ENCODE measurements at places on chromosomes 1 and 21.

DNA sequence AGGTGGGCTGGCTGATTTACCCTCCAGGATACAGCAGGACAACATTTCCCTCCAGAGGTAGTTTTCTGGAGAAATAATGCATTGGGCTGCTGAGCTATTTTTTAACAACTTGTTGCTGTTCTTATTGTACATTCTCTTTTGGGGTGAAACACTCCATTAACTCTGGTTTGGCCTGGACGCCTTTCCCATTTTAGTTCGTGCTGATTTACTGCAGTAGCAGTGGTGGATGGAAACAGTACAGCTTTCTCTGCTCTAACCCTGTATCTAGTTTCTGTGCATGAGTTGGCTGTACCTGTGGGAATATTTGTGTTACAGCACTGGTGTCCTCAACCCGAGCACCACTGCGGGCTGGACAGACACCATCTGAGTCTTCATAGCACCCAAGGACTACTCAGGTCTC, 325.3 kb downstream of the ASTN1 start:
- no peak for DNase-seq

DNA sequence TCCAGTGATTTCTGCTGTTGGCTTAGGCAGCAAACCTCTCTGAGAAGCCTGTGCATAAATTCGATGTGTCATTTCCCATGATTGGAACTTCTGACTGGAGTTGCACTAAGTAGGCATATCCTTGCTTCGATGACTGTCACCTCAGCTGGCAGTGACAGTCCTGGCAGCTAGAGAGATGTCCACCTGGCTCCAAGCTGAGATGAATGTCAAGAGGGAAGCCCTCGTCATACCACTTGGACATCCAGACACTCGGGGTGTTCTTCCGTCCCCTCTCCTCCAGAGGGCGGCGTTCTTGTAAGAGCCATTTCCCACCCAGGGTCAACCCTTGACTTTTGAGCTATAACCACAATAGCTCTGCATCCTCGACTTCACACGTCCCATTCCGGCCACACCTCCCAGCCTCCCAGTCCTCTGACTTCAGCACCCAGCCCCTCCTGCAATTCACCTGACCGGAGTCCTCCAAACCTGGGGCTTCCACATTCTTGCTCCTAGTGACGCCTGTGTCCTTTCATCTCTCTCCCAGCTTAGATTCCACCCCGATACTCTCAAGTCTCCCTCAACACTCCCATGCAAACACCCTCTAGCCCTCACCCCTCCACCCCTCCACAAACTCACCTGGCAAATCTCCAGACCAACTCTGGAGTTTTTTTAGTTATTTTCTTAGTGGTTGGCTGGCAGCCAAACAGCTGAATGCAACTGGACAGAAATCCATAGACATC, 17.3 kb downstream of the CA6 start:
- DNase-seq, result no peak

- DNase-seq, result no peak
These were observed 20.6 kb downstream of the MKNK1 start for GRCh38 chr1:46583494-46583893.

- no peak for DNase-seq
These were observed 22.8 kb downstream of the CDC7 start for GRCh38 chr1:91523482-91523881.

- DNase-seq, result no peak
These were observed 22.3 kb upstream of the AGPAT3 start for GRCh38 chr21:43842742-43843141.

DNA sequence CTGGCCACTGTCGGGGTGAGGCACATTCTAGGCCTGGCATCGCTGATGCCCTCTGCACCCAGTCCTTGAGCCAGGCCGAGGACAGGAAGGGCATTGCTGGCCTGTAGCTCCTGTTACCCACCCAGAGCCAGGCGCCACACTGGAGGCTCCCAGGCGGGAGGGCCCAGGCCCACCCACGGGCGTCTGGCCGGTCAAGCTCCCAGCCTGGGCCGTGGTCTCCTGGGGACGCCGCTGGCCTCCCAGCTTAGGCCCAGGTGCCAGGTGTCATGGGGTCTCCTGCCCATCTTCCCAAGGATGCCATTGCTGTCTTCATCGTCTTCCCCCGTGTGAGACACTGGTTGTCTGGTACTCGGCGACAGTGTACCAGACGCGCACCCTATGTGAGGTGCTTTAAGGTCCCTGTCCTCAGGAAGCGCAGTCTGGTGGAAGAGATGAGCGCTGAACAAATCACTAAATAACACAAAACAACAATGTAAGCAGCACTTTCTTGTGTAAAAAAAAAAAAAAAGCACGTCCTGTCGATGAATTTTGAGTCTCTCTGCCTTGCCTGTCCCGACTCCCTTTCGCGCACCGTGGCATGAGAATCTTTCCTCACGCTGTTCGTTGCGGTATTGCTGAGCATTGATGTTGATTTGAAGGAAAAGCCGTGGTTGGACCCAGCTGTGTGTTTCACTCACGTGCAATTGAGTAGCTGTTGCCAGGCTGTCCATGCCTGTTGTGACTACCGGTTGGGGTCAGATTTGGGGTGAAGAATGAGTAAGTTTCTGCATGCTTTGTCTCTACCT, 27.0 kb upstream of the TRAPPC10 start:
- no peak for DNase-seq

- no peak for DNase-seq
These were observed 316.2 kb downstream of the HMCN1 start for GRCh38 chr1:186050360-186050759.

- DNase-seq, result no peak
These were observed 49.1 kb downstream of the HLX start for GRCh38 chr1:220928320-220928719.

- DNase-seq, result peak; percentile 26
These were observed 29.4 kb upstream of the BMP8A start for GRCh38 chr1:39462074-39462473.

- no peak for DNase-seq
These were observed 13.1 kb upstream of the LPGAT1 start for GRCh38 chr1:211843507-211844298.

DNA sequence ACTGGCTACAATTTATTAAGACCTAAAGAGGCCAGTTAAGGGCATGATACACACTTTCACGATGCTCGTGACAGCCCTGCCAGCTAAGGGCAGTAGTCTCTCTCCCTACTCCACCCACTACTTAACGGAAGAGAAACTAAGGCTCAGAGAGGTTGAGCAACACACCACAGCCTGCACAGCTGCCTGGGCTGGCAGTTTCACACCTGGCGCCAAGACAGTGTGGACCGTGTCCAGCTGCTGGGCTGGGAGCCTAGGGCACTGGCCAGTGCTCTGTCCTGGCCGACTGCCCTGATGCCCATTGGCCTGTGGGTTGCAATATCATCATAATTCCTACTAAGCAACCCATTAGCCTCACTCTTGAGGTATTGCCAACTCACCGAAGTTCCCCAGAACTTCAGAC, 27.6 kb downstream of the TENT5C start:
- no peak for DNase-seq

DNA sequence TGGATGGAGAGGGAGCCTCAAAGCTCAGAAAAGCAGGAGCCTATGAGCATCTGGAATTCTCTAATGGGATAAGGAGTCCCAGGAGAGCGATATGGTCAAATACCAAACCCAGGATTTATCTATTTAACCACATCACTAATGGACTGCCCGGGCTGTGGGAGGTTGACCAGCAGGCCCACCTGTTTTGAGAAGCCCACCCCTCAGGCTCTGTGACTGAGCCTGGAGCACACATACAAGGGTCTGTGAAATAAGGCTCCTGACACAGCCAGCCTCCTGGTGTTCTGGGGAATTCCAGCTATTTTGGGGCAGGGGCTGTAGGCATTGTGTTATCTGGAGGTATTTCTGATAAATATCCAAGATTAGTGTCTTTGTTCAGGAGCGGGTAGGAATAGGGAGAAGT, 132.0 kb upstream of the C1orf21 start:
- no peak for DNase-seq

- no peak for DNase-seq
These were observed 16.5 kb upstream of the SLC30A1 start for GRCh38 chr1:211595419-211595818.

- DNase-seq, result no peak
These were observed 19.7 kb upstream of the GALNT2 start for GRCh38 chr1:230047114-230047865.

GRCh38 chr21:40334159-40334558, 466.9 kb downstream of the PCP4 start:
- no peak for DNase-seq

GRCh38 chr1:87084244-87084836, 169.9 kb downstream of the HS2ST1 start:
- no peak for DNase-seq

DNA sequence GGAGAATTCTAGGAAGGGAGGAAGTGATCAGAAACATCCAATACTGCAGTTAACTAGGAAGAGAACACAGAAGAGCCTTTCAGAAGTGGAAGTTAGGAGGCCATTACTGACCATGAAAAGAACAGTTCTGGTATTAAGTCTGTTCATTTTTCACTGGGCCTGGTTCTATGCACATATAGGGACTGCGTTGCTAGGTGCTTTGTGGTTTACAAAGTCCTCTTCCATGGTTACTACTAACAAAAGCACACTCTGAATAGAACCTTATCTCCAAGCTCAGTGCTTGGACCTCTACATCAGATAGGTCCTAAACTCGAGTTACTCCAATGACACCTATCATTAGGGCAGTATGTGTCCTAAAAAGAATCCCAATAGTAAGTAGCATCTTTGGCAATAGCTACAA, 75.4 kb downstream of the RPAP2 start:
- no peak for DNase-seq

GRCh38 chr21:34524646-34525601, 12.9 kb upstream of the KCNE1 start:
- no peak for DNase-seq

DNA sequence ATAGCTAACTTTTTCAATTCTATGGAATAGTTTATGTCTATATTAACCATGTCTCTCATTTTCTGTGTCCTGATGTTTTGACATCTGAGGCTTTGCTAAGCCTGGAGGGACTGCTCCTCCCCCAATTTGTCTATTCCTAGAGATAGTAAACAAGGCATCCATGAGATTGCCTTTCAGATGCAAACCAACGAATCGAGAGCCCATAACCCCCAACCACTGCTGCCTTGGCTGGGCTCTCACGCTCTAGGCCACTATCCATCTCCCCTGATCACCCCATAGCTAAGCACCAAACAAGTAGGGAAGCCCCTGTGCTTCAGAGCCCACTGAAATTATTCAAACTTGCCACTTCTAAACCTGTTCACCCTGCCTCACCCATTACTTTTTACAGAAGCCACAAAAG, 437.7 kb downstream of the SETD4 start:
- DNase-seq, result no peak

DNA sequence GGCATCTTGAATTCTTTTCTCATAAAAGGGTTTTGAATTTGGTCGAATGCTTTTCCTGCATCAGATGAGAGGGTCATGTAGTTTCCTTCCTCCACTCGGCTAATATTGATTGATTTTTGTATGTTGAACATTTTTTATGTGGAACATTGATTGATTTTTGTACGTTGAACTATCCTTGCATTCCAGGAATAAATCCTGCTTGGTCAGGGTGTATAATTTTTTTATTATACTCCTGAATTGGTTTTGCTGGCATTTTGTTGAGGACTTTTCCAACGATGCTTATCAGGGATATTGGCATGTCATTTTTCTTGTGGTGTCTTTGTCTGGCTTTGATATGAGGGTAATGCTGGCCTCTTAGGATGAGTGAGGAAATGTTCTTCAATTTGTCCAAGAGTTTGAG, 8.5 kb downstream of the TMEM240 start:
- DNase-seq, result no peak

DNA sequence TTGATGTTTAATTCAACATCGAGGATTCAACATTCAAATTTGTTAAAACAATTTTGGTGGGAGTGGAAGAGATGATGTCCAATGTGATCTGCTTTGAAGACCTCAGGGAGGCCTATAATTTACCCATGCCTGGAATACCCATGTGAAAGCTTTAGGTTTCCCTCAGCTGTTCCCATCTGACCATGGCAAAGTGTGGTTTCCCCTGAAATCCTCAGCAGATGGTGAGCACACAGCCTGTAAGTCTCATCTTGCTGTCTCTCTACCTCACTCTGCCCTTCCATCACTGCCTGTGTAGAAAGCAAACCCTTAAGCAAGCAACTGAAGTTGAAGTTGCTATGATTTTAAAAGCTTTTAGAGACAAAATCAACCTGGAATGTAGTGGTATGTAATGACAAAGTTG, 80.1 kb upstream of the ATF3 start:
- no peak for DNase-seq

DNA sequence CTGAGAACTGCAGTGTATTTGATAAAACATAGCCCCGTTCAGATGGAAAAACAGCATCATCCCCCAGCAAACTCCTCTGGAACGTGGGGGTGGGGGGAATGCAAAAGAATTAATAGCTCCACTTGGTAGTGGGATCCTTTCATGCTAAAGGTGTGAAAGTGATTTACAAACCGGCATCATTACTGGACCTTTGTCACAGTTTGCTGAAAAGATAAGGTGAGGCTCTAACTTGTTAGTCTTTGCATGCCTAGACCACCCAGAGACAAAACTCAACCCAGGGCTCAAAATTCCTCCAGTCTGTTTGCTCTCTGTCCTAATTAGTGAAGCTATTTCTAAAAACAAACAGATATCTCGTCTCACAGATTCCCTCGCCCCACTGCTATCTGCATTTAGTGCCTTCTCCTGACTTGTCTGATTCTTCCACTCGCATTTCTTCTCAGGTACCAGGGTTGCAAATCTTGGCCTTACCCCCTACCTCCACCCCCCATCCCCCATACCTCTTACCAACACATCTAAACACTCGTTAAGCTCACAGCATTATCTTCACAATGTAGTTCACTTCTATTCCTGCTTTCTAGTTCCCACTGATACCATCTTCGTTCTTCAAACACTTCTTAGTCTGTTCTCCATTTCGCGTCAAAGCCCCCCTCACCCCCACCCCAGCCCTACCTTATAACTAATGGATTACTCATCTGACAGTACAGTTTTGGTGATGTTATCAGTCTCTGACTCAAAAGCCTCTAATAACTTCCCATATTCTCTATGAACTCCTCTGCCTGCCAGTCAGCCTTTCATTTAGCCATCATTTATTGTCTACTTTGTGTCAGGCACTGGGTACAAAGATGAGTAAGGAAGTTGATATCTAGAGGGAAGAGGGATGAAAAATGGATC, 11.8 kb downstream of the IER5 start:
- DNase-seq, result no peak

DNA sequence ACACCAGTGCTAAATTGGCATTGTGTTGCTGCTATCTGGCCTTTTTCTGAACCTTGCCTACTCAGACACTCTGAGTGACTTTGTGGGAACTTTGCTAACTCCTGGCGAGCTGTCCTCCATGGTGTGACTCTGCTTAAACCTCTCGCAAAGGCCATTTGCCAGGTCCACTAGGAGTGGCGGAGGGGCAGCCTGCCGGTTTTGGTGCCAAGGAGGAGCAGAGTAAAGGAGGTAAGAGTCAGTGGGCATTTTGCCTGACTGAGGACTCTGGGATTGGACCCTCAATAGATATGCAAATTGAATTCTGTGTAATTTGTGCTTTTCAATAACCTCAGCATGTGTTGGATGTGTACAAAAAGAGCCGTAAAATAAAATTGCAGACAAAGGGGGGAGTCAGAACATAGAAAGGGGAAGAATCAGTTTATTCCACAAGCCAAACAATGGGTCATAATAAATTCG, 386.6 kb upstream of the NFIA start:
- DNase-seq, result no peak

- no peak for DNase-seq
These were observed 16.7 kb downstream of the C1orf174 start for GRCh38 chr1:3883194-3883925.

- DNase-seq, result no peak
These were observed 239.6 kb upstream of the BEND5 start for GRCh38 chr1:49016030-49016977.

Data from AG04450 (cell line).